Activated naive CD4-positive, alpha-beta T cell treated with anti-CD3 and anti-CD28 coated beads, Interleukin-2, amount 10 ng/mL, durations not matched to agents 7 days and 5 days (primary cell): ENCODE measurements at places on chromosomes 4 and X.

DNA sequence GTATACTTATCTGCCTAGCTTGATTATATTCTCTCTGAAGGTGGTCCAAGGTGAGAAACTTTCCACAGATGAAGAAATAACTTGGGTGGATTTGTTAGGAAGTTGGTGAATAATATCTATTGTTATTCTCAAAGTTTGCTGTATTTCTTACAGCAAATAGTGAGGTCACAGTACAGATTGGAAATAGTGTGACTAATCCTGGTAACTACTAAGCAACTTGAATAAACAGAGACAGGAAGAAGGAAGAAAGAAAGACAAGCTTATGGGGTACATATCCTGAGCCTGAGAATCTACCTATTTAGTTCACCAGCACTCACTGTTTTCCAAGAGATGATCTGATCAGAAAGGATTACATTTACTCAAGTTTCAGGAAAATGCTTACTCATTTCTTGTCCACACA lies 1416.1 kb downstream of the RPA4 start:
- no peak for DNase-seq

- DNase-seq = no peak
Measured at GRCh38 chr4:145034727-145035211, 63.2 kb downstream of the ANAPC10 start.

GRCh38 chrX:83934220-83934619 lies 73.3 kb downstream of the CYLC1 start:
- DNase-seq = no peak

- DNase-seq = no peak
Measured at GRCh38 chrX:63738696-63739095, 46.3 kb downstream of the ARHGEF9 start.

GRCh38 chr4:189162073-189162789 lies 778.4 kb upstream of the FRG1 start:
- DNase-seq = no peak

DNA sequence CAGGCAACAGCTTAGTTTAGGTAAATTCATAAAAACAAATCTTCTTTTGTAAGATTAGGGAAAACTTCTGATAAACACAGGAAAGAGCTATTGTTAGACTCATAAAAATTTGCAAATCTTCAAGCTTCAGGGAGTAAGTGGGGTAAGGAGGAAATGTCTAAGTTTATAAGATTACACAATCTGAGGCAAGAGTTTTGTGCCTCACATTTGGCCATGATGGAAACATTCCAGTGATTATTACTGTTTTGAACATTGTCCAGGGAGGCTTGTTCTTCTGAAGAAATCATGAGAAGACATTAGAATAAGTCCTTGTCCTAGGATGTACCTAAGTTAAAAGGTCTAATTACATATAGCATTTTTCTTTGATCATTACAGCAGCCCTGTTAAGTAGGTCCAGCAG lies 72.8 kb downstream of the MAOB start:
- DNase-seq = no peak

DNA sequence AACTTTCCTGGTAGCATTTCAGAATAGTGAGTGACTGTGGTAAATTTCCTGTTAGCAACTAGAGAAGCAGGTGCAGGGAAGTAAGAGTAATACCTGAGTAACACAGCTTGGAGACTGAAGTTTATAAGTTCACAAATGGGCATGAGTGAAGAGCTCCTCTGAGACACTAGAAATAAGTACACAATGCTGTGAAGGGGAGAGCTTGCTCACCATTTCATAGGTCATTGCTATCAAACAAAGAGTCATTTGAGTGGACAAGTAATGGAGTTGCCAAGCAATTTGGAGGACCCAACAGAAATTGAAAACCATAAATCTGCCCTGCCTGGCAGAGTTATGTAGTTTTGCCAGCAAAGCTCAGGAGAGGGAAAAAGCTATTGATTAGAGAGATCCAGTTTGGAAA lies 523.6 kb downstream of the TRAM1L1 start:
- no peak for DNase-seq

DNA sequence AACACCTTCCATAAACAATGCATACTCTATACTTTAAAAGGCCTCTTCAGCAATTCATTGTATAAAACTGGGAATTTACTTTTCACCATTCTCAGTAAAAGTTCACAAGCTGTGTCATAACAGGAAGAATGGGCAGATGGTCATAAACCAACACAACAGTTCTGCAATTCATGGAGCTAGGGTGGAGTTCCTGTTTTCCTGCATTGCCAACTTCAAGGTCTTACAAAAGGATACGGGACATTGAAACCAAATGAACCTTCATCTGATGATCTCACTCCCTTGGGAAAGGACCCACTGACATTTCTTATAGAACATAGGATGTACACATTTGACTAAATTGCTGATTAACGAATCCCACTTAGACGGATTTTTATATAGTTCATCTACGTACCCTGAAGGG lies 4.1 kb downstream of the KDR start:
- no peak for DNase-seq

DNA sequence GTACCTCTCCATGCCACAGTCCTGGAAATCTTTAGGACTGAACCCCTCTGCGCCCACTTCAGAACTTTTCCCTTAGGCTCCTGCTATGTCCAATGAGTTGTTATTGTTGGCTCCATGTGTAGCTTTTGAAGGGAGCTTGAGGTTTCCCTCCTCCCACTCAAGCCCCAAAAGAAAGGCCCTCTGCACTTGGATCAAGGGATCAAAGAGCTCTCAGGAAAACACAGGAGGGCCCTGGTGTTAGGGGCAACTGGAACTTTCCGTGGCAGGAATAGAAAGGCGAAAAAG lies 135.0 kb downstream of the RASL11B start:
- DNase-seq = no peak

DNA sequence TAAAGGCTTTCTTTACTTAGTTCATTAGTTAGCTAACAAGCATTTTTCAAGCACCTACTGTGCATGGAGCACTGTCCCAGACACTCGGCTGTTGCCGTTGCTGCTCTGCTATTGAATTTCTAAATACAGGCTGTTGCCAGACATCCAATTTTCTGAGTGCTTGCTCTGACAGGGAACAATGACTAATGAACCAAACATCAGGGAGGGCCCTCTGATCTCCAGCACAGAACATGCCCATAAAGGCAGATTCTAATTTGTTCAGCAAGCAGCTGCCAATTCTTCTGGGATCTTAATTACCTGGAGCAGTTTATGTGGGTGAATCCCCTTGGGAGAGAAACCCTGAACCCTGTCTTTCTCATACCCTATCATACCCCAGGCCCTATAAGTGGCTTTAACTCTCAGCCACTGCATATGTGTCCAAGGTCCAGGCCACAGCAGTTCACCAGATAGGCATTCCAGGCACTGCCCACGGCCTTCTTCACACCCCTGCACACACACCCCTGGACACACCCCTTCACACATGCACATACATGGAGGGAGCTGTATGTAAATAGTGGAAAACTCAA lies 27.9 kb downstream of the TSC22D3 start:
- no peak for DNase-seq
